ENCODE measurements at places on chromosomes 6 and 20.
A peak's percentile ranks its signal among the peaks of the same experiment; 100 is the strongest.

DNA sequence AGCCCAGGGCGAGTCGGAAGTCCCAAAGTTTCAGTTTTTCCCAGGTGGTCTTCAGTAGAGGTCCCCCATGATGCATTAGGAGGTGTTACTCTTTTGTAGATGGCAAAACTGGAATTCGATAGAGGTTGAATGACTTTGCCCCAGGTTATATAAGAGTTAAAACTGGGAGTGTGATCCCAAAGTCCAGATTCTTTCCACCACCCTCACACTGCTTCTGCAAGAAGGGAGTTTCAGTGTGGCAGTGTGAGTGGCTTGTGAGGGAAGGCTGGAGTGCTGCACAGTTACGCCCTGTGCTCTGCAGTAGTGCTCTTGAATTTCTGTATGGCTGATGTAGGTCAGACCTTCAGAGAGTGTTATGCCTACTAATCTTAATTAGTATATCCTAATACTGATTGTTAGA lies 29.8 kb downstream of the NDUFAF5 start:
- DNase-seq = no peak

GRCh38 chr20:3235666-3236324 lies 3.2 kb downstream of the SLC4A11 start:
- DNase-seq = no peak

- DNase-seq = no peak
Measured at GRCh38 chr6:152002306-152002705, 194.8 kb downstream of the ESR1 start.

DNA sequence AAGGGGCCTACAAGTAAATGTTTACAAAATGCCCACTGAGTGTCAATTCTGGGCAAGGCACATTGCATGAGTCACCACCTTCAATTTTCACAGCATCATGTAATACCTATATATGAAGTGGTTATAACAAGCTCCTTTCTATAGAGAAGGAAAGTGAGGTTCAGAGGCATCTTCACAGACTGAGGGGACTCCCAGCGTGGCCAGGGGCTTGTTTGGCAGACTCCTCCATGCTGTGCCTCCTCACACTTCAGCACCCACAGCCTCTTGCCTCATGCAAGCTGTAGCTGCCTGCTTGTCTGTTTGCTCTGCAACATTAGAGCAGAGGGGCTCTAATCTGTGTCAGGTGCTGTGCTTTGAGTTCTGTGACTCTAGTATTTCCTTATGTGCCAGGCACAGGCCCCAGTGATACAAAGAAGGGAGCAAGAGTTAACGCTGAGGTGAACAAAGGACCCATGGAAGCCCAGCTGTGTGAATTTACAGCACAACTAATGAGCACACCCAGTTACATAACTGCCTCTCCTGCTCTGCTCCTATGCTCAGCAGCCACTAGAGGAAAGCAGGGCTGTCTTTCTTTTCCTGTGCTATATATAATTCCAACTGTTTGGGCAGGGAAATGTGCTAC lies 72.3 kb downstream of the ZHX3 start:
- DNase-seq = no peak

DNA sequence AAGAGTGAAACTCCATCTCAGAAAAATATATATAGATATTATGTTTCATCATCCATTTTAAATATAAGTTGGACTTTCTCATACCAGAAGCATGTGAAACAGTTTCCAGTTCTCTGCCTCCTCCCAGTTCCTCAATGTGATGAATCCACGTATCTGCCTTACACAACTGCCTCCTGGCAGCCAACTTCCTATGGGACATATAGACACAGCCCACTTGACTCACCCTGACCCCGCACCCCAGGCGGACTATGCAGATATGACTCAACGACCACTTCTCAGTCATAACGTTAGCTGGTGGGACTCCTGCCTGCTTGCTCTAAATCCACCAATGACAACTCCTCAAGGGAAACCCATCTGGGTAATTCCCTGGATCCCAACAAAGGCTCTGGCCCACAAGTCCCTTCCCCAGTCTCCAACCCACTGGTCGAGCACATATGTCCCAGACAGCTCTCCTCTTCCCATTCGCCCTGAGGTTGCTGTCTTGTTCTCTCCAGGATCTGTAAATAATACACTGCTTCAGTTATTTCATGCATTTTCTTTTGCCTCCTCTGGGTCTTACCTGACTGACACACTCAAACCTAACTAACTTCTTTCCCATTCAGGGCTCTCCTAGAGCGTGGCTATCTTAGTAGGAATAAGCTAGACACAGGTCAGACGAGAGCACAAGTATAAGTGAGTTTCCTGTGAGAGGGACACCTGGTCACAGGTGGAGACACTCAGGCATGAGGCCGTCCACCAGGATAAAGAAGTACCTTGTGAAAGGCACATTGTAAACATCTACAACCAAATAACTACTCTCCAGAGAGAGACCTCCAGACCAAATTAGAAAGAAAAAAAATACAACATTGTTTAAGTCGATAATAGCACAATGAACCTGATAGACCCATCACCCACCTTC lies 548.5 kb downstream of the CD83 start:
- DNase-seq = peak; percentile 51

Data from right lobe of liver (tissue), 6 donors.